ENCODE measurements at places on chromosomes 13 and 19.

GRCh38 chr19:4233282-4233853 lies 4.0 kb downstream of the EBI3 start:
- no peak for DNase-seq

DNA sequence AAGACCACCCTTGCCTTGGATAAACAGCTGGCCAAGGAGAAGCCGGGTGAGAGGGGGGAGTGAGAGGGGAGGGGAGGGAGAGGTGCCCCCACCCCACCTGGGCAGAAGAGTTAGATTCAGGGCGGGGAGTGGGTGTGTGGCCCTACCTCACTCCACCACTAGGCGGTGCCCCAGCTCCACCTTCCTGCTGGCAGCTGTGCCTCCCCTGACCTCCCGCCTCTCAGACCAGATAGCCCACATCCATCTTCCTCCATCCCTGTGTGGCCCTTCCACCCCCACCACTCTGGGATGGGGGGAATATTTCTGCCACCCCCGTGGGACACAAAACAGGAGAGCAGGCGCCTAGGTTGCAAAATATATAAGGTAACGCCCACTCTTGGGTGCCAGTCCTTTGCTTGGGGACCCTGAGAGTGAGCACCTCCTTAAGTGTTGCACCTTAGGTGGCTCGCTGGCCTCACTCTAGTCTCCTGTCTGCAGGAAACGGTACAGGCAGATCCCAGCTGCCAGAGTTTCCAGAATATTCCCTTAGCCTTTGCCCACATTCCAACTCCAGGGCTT lies 13.8 kb upstream of the EHD2 start:
- no peak for DNase-seq

DNA sequence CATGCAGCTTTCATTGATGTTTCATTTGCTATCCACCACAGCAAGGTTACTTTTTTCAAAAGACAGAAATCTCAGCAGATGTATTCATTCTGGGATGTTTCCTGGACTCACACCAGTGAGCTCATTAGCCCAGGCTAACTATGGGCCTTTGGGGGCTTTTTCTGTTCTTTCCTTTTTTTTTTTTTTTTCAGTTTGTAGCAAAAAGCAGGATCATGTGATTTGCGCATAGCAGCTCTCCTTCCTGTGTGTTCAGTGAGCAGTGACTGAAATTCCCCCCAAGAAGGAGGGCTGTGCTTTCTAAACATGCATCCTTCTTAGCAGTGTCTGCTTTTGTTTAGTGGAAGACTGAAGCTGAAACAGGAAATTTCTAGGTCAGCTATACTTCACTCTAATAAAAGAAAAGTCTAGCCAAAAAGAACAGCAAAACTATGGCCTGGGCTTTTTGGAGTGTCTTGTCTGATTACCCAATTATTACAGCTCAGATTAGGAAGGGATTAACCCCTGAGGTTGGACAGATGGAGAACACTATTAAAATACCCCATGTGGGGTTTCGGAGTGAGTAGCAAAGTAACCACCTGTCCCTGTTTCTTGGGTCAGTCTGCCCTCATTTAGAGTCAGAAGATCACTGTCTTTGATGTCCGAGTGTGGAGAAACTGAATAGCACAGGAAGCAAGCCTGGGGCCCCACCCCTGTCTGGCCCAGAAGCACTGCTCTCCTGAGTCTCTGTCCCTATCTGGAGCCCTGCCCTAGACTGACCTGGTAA lies 8.9 kb upstream of the AMER2 start:
- DNase-seq = no peak

- no peak for DNase-seq
Measured at GRCh38 chr13:90008707-90009149, 1338.8 kb upstream of the MIR17HG start.

DNA sequence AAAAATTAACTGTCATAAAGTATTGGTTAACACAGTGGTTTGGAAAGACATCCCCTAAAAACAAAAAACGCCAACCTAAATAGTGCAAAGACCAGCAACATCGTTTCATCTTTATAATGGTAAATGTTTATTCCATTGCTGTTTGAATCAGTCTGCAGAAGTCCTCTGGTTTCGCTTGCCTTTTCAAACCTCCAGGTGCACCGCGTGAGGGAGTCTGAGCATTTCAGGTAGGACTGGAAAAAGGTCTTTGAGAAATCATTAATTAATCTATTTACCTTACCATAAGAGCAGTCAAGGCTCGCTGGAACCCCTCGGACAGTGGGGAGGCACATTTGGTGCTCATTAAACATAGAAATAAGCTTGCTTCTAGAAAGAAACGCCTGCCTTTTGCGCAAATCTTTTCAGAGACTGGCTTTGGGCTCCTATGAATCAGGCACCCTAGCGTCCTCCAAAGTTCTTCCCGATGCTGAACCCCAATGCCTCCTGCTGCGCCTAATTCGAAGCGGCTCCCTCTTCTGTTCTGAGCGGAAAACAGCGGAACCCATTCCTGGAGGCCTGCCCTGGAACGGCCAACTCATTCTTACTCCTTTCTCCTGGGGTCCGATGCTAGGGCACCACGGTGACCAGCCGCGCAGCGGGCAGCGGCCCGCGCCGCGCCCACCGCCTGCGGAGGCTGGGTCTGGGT lies 951 bp upstream of the MTUS2 start:
- peak; percentile 7 for DNase-seq

Measured in fibroblast of lung (primary cell).